ENCODE measurements at places on chromosomes 11 and 22. TPM values are rescaled to one million over a fixed set of nuclear protein-coding genes. Genes with fewer than 3 reads are reported as not detected.
A peak's percentile ranks its signal among the peaks of the same experiment; 100 is the strongest.

DNA sequence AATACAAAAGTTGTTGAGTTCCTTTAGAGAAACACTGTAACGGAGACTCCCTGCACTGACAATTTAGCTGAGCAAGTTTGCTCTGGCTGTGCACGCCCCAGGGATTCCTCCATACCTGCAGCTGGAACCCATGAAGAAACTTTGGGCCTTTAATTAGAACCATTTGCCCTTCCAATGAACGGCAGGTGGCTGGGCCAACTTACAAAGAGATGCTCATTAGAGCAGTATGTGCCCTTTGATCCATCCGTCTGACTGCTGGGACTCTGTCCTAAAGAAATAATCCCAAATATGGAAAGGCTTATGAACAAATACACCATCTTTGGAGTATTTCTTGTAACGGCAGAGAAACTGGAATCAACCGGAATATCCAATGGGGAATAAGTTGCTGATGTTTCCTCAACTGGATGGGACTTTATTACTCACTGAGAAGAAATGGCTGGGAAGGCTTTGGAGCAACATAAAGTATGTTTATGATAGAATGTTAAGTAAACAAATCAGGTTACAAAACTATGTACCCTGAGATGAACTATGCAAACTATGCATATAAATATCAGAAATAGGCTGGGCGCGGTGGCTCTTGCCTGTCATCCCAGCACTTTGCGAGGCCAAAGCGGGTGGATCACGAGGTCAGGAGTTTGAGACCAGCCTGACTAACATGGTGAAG lies 24.4 kb upstream of the FBLN1 start:
- no peak overlapping the region for H3K4me3 ChIP-seq
- H3K4me1 ChIP-seq, result no peaks in the 10 kb centered on the region
- no peak for DNase-seq
- no peak overlapping the region for H3K27ac ChIP-seq
- H3K36me3 ChIP-seq, result no peaks in the 10 kb centered on the region
- no peaks in the 10 kb centered on the region for H3K27me3 ChIP-seq

GRCh38 chr11:79336797-79337517 lies 103.9 kb downstream of the TENM4 start:
- DNase-seq, result no peak
- no peaks in the 10 kb centered on the region for H3K27me3 ChIP-seq
- H3K4me1 ChIP-seq, result no peaks in the 10 kb centered on the region
- H3K4me3 ChIP-seq, result no peak overlapping the region
- H3K36me3 ChIP-seq, result no peaks in the 10 kb centered on the region
- no peak overlapping the region for H3K27ac ChIP-seq

Gene RASSF10
- total RNA-seq, result not detected

DNA sequence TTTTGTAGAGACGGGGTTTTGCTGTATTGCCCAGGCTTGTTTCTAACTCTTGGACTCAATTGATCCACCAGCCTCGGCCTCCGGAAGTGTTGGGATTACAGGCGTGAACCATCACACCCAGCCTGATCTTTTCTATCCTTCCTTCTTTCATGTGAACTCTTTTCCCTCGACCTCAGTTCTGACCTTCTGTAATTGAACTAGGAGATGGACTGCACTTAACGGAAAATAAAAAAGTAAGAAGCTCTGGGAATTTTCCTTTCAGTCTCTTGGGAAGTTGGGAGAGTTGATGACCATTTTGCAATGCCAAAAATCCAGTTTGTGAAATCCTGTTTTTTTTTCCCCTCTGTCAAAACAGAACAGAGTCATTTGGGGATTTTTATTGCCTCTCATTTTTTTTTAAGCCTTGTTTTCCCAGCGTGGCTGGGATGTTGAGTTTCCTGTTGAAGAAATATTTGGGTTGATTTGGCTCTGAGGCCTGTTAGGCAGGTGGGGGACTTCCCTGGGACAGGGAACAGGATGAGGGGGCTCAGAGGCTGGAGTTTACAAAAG lies 26.9 kb upstream of the CYB5R3 start:
- DNase-seq, result no peak
- H3K27ac ChIP-seq, result peak overlapping the region; percentile 79
- H3K27me3 ChIP-seq, result no peaks in the 10 kb centered on the region
- H3K36me3 ChIP-seq, result no peaks in the 10 kb centered on the region
- peaks cover 28% of the 10 kb centered on the region for H3K4me1 ChIP-seq

GRCh38 chr11:131231317-131231940 lies 139.0 kb upstream of the NTM start:
- DNase-seq, result no peak
- H3K4me1 ChIP-seq, result no peaks in the 10 kb centered on the region
- H3K27ac ChIP-seq, result no peak overlapping the region
- H3K36me3 ChIP-seq, result no peaks in the 10 kb centered on the region

DNA sequence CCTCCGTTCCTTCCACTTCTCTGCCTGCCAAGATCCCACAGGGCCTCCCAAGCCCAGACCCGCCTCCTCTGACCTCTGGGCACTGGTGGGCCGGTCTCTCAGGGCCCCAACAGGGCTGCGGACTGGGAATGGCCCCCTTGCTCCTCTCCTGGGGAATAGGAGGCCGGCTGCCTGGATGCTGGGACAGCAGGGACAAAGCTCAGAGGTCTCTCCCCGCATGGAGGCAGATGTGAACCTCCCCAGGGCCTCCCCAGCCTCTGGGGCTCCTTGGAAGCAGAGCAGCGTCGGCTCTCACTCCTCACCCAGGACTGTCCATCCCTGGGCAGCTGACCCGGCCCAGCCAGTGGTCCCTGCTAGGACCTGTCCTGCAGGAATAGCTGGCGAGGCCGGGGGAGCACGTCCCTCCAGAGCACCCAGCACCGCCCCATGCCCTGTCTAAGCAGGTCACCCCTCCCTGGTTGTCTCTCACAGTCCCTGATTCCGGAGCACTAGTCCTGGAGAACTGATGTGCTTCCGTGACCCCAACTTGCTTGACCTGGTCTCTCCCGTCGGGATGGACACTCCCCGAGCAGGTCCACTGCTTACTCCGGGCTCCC lies 85.8 kb downstream of the RTL6 start:
- no peak overlapping the region for H3K4me3 ChIP-seq
- peaks cover 13% of the 10 kb centered on the region for H3K27me3 ChIP-seq
- no peak overlapping the region for H3K27ac ChIP-seq
- no peaks in the 10 kb centered on the region for H3K4me1 ChIP-seq
- no peaks in the 10 kb centered on the region for H3K36me3 ChIP-seq
- DNase-seq, result no peak

DNA sequence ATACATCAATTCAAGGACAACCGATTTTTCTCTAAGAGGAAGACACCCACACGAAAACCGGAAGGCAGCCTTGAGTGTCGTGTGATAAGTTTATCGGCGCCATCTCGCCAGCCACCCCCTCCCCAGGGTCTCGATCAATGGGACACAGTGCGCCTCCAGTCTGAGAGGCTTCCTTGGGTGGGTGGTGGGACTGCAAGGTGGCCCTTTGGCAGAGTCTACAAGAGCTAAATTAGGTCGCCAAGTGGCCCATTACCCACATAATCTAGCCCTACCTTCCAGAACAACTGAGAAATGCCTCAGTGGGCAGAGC lies 64.0 kb downstream of the CD6 start:
- no peaks in the 10 kb centered on the region for H3K4me1 ChIP-seq
- no peak overlapping the region for H3K4me3 ChIP-seq
- H3K27ac ChIP-seq, result no peak overlapping the region
- no peaks in the 10 kb centered on the region for H3K36me3 ChIP-seq
- no peaks in the 10 kb centered on the region for H3K27me3 ChIP-seq

Gene MUC6
- total RNA-seq, result not detected

DNA sequence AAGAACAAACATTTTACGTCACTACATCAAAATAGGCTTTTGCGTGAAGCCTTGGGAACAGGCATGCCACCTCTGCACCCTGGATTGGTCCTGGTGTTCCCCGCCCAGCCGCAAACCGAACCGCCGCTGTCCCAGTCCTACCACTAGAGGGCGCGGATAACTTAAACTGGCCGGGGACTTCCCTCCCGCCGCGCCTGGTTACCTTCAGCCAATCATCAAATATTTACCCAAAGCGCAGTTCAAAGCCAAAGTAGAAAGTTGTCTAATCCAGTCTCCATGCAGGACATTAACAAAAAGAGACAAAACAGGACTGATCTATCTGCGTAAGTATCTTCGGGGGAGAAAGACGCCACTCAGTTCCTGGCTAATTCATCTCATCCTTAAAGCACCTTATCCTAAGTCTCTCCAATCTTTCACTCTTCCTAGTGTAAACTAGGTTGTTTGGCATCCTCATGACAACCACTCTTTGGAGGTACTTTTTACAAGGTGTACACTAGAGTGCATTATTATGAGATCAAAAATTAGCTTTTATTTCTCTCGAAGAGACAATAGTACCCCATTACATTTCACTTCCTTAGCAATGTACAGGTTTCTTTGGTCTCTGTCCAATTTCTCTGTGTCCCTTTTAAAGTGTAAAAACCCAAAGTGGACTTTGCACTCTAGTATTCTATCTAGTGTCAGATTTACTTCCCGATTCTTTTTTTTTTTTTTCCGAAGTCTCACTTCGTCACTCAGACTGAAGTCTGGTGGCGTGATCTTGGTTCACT lies 3.9 kb upstream of the CRY2 start:
- H3K27me3 ChIP-seq, result no peaks in the 10 kb centered on the region
- peak overlapping the region; percentile 92 for H3K27ac ChIP-seq
- DNase-seq, result peak; percentile 96
- H3K4me3 ChIP-seq, result peak overlapping the region; percentile 22

Gene DEUP1
- not detected for total RNA-seq

DNA sequence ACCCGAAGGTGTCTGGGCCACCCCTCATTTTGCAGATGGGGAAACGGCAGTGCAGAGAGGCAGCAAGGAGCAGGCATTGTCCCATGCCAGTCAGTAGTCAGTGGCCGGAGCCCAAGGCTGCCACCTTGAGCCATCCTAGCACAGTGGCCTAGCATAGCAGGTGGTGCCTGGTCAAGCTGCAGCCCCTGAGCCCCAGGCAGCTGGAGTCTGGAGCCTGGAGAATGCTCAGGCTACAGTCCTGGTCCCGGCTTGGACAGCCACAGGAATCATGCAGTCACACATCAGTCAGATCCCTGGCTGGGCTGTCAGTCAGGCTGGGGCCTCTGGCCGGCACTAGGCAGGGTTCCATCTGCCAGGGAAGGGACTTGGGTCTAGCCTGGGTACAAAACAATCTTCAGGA lies 18.6 kb downstream of the KCNC1 start:
- H3K4me3 ChIP-seq, result no peak overlapping the region
- no peaks in the 10 kb centered on the region for H3K36me3 ChIP-seq
- no peaks in the 10 kb centered on the region for H3K4me1 ChIP-seq

- DNase-seq, result no peak
- no peaks in the 10 kb centered on the region for H3K27me3 ChIP-seq
- H3K4me1 ChIP-seq, result no peaks in the 10 kb centered on the region
- H3K36me3 ChIP-seq, result no peaks in the 10 kb centered on the region
- H3K27ac ChIP-seq, result no peak overlapping the region
These were observed 265.4 kb upstream of the ARHGAP20 start for GRCh38 chr11:110977661-110978060.

Gene CSF2RB
- 9.2 TPM for total RNA-seq

Gene MN1
- total RNA-seq, result 1.1 TPM

GRCh38 chr11:35814081-35814695 lies 129.7 kb upstream of the LDLRAD3 start:
- no peak overlapping the region for H3K4me3 ChIP-seq
- no peak overlapping the region for H3K27ac ChIP-seq
- no peaks in the 10 kb centered on the region for H3K36me3 ChIP-seq
- no peak for DNase-seq

- H3K4me3 ChIP-seq, result no peak overlapping the region
- no peak for DNase-seq
- peak overlapping the region; percentile 73 for H3K27ac ChIP-seq
- H3K4me1 ChIP-seq, result peaks cover 12% of the 10 kb centered on the region
- H3K36me3 ChIP-seq, result no peaks in the 10 kb centered on the region
- no peaks in the 10 kb centered on the region for H3K27me3 ChIP-seq
These were observed 4.1 kb downstream of the C11orf52 start for GRCh38 chr11:111922803-111923202.

GRCh38 chr11:114243461-114244372 lies 52.5 kb upstream of the NNMT start:
- no peaks in the 10 kb centered on the region for H3K27me3 ChIP-seq
- no peak overlapping the region for H3K4me3 ChIP-seq
- H3K4me1 ChIP-seq, result peaks cover 6% of the 10 kb centered on the region
- no peak for DNase-seq
- no peak overlapping the region for H3K27ac ChIP-seq

GRCh38 chr11:114929351-114930000 lies 251.1 kb downstream of the NXPE2 start:
- H3K4me1 ChIP-seq, result no peaks in the 10 kb centered on the region
- H3K4me3 ChIP-seq, result no peak overlapping the region

DNA sequence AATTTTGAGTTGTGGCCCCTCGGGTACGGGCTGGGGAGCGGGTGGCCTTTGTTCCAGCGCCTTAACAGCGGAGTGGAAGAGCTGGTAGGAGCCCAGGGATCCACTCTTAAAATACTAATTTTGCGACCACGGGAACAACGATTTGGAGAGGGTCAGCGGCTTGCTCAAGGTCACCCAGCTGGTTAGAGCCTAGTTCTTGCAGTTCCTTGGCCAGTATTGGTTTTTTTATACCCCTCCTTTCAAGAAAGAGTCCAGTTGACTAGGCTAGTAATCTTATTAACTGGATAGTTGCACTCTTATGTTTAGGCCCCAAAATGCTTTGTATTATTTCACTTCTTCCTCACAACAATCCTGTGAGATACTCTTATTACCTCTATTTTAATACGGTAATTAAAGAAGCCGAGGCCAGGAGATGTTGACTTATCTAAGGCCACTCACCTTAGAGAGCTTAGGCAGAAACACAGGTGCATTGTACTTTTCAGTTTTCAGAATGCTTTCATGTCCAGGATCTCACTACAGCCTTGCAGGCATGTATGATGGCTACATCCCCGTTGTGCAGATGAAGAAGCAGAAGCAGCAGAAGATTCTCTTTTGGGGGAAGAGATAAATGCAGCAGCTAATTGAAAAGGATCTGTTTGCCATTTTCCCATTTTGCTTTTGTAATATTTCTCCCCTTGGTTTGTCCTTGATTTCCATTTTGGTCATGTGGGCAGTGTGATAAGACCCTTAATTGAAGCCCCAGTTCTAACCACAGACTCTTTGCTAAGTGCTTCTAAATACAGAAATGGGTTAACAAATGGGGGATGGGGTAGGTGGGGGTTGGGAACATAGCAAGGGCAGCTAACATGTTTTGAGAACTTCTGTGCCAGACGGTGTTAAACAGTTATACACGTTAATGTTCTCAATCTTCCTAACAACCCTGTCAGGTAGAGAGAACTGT lies 1.4 kb downstream of the SREBF2 start:
- H3K4me3 ChIP-seq, result peak overlapping the region; percentile 96
- H3K27me3 ChIP-seq, result no peaks in the 10 kb centered on the region
- peaks cover 9% of the 10 kb centered on the region for H3K4me1 ChIP-seq
- H3K27ac ChIP-seq, result peak overlapping the region; percentile 96

- no peak for DNase-seq
- no peaks in the 10 kb centered on the region for H3K27me3 ChIP-seq
- peak overlapping the region; percentile 89 for H3K27ac ChIP-seq
- no peaks in the 10 kb centered on the region for H3K36me3 ChIP-seq
- H3K4me3 ChIP-seq, result peak overlapping the region; percentile 63
These were observed 563 bp upstream of the PPIL2 start for GRCh38 chr22:21665047-21665851.

- H3K27me3 ChIP-seq, result no peaks in the 10 kb centered on the region
- no peak for DNase-seq
- no peaks in the 10 kb centered on the region for H3K4me1 ChIP-seq
- H3K36me3 ChIP-seq, result no peaks in the 10 kb centered on the region
- no peak overlapping the region for H3K27ac ChIP-seq
- no peak overlapping the region for H3K4me3 ChIP-seq
These were observed 95.6 kb downstream of the AMBRA1 start for GRCh38 chr11:46498179-46498578.

Data from transverse colon (tissue), 4 donors.